ENCODE measurements at places on chromosomes 4 and X.

- DNase-seq: no peak
These were observed 52.8 kb downstream of the ADGRG4 start for GRCh38 chrX:136353526-136354093.

- no peak for DNase-seq
These were observed 22.8 kb downstream of the MFAP3L start for GRCh38 chr4:170003071-170004070.

DNA sequence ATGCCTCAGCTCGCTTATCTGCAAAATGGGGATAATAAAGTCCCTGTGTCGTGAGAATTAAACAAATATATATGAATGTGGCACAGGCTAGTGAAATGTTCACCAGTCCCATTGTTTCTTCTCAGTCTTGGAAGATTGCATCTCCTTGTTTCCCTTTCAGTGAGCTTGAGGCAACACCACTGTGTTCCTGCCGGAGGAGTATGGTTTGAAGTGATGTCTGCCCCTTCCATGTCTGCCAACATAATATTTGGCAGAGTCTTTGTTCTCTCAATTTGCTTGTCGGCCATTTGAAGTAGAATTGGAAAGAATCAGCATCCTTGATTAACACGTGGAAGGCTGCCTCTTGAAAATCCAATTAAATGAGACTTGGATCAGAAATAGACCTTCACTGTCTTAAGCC lies 1088.5 kb upstream of the INTU start:
- DNase-seq: no peak

DNA sequence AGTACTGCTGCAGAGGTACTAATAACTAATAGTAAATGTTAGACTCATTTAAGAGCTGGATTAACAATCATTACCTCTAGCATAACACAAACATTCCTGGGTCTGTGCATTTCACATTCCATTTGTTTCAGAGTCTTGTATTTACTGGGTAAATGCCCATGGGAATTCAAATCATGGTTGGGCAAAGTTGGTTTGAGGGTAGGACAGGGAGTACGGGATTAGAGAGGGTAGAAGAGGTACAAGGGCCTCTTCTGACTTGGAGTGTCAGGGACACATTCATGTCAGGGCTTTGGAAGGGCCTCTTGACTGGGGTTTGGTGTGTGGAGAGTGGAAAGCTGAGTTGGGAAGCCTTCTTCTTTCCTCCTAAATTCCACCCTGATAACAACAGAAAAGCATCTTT lies 65.9 kb downstream of the WWC2 start:
- no peak for DNase-seq

Data from HCEC 1CT (cell line).